ENCODE measurements at places on chromosomes 3 and 15.
A peak's percentile ranks its signal among the peaks of the same experiment; 100 is the strongest.

- peak; percentile 47 for DNase-seq
These were observed 408.2 kb upstream of the THBS1 start for GRCh38 chr15:39172380-39173281.

DNA sequence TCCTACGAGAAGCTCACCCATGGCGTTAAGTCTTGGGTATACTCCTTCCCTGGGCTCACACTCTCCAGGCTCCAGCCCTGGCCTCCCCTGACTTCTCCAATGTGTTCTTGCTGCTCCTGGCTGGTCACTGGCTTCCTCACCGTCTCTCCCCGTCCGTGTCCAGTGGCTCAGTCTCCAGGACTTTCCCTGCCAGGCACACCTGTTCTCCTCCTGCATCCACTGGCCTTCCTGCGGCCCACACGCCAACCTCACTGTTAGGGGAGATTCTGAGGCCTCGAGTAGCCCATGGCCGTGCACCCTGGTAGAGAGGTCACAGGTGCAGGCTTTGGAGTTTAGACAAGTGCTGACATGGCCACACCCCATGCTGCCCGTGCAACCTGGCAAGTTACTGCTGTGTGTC, 91.9 kb upstream of the SNRPA1 start:
- no peak for DNase-seq

DNA sequence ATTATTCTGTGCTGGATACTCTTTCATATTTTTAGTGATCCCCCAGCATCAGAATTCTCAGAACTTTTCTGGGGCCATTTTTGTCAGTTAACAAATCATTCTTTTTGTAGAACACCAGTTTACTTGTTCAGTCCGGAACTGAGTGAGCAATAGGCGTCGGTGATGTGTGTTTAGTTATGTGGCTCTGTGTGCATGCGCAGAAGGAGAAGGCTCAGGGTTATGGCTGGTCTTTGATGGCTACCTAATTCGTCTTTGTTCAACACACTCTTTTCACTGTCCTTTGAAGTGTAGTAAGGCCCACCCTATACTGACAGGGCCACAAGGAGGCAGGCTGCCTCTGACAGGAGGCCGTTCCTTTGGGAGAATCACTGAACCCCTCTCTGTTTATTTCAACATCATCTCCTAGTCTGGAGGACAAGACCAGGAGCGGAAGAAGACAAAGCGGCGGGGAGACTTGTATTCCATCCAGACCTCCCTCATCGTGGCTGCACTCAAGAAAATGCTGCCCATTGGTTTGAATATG, 158.2 kb upstream of the CHRM5 start:
- no peak for DNase-seq

- no peak for DNase-seq
These were observed 218.7 kb upstream of the MDFIC2 start for GRCh38 chr3:70531063-70531657.

- DNase-seq = no peak
These were observed 397.2 kb downstream of the GAP43 start for GRCh38 chr3:116020495-116020894.

- DNase-seq = no peak
These were observed 12.3 kb downstream of the RBP1 start for GRCh38 chr3:139527265-139527664.

DNA sequence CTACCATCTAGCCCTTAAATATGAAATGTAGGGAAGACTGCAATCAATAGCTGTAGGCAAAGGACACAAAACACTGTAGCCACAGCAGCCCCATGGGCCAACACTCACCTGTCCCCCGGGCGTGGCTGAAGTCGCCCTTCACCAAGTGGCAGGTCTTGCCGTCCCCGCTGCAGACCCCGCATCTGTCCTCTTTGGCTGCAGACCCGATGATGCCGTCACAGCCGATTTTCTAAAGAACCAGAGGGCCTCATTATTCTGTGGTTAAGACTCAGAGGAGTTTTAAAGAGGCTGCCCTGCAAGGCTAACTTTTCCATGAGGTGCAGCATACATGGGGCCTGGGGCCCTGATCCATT, 245.6 kb downstream of the ADAMTS17 start:
- no peak for DNase-seq

- no peak for DNase-seq
These were observed 423.1 kb downstream of the ROBO2 start for GRCh38 chr3:77462951-77463350.

DNA sequence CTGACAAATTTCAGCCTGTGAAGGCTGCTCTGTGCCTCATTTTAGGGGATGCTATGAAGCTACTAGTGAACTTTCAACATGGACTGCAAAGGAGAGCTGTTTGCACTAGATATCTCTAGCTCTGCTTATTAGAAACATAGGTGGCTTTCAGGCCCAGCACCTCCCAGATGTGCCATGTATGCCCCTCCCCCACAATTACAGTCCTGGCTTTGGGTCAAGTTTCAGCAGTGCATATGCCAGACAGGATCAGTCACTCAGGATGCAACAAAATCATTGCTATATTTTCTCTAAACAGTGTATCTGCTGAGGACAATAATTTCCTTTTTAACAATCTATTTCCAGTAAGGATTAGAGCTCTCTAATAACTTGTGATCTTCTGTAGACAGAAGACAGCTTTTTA, 178.8 kb upstream of the STAC start:
- DNase-seq = no peak

GRCh38 chr15:69863446-69863845, 234.3 kb downstream of the TLE3 start:
- no peak for DNase-seq

DNA sequence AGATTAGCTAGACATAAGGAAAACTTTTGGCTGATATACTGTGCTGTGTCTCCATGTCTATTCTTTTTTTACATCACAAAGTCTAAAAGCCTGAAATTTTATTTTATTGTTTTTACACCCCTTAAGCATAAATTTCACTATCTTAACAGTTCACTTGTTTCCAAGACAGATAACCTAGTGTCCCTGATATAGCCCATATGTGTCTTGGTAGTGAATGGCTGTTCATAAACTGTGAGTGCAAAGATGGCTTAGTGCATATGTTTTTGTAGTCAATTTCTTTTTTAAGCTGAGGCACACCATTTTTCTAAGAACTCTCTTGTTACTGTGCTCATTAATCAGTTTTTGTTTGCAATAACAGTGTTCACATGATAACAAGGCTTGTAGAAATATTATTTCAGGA, 381.1 kb downstream of the OXSM start:
- no peak for DNase-seq

DNA sequence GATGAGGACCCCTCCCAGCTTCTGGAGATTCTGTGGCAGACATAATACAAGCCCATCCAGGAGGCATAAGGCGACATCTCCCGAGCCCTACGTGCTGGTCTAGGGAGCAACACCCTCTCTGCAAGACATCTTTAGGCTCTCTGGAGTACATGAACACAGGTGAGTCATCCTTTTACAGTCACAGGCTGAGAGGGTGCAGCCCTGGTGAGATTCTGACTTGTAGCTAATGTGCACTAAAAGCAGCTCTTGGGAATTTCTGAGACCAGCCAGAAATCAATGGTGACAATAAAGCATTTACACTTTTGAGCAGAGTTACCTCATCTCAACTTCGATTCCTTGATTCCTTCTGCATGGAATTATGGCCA, 131.1 kb downstream of the XXYLT1 start:
- DNase-seq = no peak

DNA sequence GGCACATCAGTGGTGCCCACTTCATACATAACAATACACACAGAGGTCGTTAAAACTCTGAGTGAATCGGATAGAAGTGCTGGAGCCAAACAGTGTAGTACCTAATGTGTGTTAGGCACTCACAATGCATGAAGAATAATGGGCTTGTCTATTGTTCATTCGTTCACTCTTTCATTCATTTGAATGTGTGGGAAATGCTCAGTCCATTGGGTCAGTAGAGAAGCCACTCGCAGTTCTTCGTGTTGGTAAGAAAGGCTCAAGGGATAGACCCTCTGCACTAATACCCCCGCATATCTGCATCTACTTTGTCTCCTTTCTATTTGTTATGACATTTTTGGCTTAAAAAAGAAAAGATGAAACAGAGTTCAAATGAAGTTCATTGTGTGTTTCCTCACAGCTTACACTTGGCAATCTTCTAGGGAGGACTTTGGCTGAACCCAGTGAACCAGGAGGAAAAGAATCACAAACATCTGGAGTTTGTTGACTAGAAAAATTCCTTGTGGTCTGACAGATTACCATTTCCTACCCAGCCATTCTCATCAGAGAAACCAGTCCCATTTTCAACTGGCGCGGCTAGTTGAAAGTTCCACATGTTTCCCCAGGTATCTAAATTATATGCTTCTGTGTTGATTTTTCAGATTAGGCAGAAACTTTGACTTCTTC, 32.8 kb upstream of the MFSD1 start:
- DNase-seq = no peak

DNA sequence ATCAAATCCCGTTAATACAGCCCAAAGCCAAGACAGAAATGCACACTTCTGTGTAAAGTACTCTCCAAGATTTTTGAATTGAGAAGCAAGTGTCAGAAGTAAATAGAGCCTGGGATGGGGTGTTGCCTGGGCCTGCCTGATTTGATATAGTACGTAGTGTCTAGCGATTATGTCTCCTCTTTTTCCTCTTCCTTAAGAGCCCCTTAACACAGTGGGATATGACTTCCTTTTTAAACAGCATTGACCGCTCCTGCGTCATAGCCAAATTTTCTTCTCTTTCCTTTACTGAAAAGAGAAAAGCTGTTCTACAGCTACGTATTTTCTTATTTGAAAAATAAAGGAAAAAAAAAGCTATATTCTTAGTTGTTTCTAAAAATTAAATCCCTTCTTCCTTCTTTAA, 97.7 kb downstream of the PLCL2 start:
- DNase-seq = no peak

DNA sequence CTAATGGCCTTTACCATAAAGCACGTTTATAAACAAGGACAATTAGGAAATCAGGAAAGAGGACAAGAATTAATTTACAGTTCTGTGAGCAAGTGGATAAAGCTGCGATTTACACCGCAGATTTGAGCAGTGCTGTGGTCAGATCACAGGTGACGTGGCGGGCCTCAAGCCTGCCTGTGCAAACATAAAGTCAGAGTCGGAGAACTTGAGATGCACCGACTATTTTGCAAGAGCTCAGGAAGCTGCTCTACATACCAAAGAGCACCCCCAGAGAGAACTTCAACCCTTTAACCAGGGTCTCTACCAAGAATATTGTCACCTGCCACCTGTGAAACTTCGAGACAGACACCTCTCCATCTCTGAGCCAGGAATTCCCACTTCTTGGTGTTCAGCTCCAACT, 35.7 kb downstream of the MECOM start:
- no peak for DNase-seq

DNA sequence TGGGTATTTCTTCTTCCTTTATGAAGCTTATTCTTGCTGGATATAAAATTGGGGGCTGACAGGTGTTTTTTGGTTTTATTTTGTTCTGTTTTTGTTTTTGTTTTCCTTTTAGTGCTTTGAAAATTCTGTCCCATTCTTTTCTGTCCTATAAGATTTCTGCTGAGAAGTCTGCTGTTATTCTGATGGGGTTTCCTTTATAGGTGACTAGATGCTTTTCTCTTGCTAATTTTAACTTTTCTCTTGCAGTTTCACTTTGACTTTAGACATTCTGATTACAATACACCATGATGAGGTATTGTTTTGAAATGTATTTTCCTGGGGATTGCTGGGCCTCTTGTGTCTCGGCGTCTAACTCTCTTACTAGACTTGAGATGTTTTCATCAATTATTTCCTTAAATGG, 22.8 kb downstream of the TTC14 start:
- no peak for DNase-seq

GRCh38 chr3:31014317-31015040, 120.0 kb upstream of the GADL1 start:
- DNase-seq = no peak

Data from C1 segment of cervical spinal cord (tissue), 14 donors.